Central memory CD4-positive, alpha-beta T cell (primary cell): ENCODE measurements at places on chromosomes 12 and 14.

DNA sequence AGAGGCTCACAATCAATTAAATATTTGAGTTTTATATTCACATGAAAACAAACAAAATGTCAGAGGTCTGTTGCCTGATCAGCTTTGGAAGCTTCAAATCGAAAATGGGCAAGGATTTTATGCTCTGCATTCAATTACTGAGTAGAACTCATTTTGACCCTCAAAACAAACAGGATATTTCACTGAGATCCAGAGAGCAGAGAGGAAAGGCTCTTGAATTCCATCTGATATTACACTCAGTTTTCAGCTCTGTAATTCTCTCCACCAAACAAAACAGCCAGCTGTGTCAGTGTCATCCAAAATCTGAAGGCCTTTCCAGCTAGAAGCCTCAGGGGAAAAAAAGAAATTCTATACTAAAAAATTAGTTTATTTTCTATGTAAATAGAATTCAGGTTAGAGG, 128.6 kb upstream of the FLRT2 start:
- DNase-seq, result no peak

- DNase-seq, result no peak
These were observed 9.0 kb downstream of the LPAR5 start for GRCh38 chr12:6626654-6627283.

GRCh38 chr14:54646626-54647025, 79.7 kb downstream of the SAMD4A start:
- no peak for DNase-seq

GRCh38 chr12:13203034-13203922, 6.8 kb downstream of the EMP1 start:
- no peak for DNase-seq

DNA sequence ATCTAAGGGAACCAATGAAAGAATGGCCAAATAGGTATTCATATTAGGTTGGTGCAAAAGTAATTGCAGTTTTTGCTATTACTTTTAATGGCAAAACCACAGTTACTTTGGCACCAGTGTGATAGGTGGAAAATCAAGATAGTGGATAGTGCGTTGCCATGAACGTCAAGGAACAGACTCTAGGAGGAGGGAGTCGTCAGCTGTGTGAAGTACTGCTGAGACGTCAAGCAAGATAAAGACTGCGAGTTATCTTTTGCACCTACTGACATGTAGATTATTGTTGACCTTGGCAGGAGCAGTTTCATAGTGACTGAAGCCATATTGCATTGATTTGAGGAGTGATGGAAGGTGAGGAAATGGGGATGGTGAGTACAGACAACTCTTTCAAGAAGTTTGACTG, 8.3 kb downstream of the YLPM1 start:
- DNase-seq, result no peak

DNA sequence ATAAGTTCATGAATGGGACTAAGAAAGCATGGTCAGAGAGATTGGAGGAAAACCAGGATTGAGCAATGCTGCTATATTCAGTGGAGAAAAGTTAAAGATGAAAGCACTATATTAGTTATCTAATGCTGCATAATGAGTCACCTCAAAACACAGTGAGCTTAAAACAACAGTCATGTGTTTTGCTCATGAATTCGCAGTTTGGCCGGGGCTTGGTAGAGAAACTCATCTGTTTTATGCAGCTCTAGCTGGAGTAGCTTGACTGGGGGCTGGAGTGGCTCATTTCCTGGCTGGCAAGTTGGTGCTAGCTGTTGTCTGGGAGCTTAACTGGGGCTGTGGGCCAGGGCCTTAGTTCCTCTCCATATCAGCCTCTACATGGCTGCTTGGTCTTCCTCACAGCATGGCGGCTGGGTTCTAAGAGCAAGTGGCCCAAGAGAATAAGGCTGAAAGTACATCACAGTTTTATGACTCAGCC, 90.1 kb downstream of the ADCK1 start:
- no peak for DNase-seq

DNA sequence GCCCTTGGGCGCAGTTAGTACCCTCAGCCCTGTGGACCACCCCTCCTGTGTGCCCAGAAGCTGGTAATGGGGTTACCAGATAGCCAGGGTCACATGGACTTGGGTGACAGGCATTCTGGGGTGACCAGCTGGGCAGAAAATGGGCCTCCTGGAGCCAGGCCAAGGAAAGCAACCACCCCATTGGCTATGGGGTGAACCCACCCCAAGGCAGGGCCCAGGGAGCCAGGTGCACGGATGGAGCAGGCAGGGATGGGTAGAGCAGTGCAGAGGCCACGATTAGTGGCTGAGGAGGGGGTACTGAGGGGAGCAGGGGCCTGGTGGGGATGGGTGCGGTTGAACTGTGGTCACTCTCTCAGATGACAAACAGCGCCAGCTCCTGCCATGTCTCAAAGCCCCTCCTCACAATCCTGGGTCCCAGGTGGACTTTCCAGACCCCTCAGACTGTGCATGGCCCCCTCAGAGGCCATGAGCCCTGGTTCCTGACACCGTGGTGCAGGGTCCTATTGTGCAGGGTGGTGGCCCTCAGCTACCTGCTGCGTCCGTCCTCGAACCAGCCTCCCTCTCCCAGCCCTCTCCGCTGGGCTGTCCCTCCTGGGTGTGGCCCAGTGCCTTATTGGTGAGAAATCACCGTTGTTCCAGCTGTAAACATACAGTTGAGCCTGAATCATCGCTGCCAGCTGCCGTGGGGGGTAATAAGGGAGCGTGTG, 23.4 kb upstream of the BEGAIN start:
- no peak for DNase-seq

GRCh38 chr14:77141214-77142004, at the start of gene ZDHHC22:
Gene ZDHHC22, minus strand, starts transcription at chr14:77141791. Its CDS starts 2,053 bp downstream, at chr14:77139738.
- no peak for DNase-seq

DNA sequence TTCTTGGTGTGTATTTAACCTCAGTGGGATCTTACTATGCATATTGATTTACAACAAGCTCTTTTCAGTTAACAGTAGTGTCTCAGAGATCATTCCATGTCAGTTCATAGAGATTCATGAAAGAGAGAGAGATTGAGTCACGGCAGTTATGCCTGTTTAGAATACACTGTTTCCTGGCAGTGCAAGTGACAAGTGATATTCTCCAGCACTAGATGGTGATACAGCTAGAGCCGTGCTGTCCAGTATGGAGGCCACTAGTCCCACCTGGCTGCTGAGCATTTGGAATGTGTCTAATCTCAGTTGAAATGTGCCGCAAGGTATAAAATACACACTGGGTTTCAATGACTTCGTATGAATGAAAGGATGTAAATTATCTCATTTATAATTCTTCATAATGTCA, 184.4 kb downstream of the SUDS3 start:
- DNase-seq, result no peak

GRCh38 chr14:101070540-101071492, 167.3 kb upstream of the RTL1 start:
- no peak for DNase-seq

GRCh38 chr12:131901431-131902331, 7.3 kb downstream of the ULK1 start:
- DNase-seq, result no peak

DNA sequence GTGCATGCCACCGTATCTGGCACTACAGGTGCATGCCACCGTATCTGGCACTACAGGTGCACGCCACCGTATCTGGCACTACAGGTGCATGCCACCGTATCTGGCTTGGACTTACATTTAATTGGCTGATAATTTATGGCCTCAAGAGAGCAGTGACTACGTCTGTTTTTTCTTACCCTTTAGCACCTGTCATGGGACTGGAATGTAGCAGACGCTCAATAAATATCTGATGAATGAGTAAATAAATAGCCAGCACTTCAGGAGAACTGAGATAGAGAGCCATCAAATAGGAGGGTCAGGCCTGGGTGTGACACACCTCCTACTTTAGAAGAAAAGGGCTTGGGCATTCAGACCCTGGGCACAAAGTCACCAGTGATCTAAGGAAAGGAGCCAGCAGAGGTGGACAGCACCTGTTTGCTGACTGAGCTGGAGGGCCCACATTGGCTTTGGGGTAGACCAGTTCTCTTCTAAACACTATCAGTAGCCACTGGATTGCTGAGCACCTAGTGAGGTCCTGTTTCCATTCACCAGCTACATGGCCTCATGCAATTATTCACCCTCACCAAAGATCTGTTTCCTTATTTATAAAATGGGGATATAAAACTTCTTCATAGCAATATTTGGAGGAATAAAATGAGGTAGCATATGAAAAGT, 50.1 kb downstream of the RFX4 start:
- DNase-seq, result no peak
